ENCODE measurements at places on chromosomes 4 and X.

DNA sequence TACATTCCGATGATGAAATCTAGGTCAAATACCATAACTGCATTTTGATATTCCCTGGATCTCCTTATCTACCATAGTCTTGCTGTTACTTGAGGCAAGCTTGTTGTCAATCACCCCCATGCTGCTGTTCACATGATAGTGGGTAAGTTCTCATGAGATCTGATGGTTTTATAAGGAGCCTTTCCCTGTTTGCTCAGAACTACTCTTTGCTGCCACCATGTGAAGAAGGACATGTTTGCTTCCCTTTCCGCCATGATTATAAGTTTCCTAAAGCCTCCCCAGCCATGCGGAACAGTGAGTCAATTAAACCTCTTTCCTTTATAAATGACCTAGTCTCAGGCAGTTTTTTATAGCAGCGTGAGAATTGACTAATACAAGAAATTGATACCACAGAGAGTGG, 432.0 kb downstream of the GLUD2 start:
- DNase-seq, result no peak

GRCh38 chr4:77185686-77186085, 28.7 kb downstream of the CCNG2 start:
- DNase-seq, result no peak

DNA sequence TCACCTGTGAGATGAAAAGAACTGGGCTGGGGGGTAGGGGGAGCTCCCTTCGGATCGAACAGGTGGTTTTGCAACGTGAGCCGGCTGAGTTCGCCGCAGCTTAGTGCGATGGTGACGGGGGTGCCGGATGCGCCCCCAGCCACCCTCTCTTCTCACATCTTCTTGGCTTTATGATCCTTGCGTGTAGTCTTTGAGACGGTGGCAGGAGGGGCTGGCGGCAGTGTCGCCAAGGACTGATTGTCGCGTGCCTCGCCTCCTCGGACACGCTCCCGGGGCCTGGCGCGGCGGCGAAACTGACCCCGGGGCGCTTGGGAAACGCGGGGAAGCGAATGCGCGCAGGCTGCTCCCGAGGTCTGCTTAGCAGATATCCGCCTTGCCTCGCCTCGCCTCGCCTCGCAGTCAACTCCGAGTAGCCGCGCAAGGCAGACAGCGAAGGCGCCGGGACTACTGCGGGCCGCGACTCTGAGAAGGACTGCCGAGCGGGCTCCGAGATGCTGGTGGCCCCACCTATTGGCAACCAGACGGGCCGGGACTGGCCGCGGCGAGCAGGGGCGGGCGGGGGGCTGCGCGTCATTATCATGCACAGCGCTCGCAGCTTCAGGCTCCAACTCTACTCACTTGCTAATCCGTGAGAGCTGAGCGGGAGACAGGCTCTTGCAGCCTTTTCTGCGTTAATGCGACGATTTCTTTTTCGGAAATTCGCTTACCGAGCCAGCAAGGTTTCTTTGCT, 1.5 kb downstream of the GRID2 start:
- DNase-seq, result peak; percentile 21

DNA sequence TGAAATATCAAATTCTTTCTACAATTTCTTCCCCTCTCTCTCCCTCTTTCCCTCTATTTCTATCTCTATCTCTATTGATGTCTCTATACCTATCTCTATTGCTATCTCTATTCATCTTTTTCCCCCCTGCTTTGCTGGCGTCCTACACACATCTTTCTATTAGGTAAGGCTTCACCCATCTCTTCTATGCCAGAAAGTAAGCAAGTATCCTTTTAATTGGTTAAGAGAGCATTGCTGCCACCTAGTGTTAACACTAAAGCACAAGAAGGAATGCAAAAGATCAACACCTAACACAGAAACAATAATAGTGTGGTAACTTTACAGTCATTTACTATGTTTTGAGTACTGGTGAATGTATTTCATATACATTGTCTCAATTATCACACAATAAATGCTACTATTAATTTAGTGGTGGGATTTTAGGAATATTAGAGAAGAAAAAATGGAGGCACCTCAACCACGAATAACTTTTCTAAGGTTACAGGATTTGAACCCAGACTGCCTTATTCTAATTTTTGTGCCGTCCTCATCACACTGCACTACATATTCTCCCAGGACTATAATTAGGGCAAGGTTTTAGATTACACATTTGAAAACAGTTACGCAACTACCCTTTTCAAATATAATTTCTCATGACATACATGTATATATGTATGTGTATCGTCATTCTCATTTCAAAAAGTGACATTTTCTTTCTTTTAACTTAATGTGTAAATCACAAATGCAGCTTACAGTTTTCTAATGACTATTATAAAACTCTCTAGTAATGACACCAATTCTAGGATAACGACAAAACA, 3.7 kb upstream of the C4orf36 start:
- peak; percentile 82 for DNase-seq
